Suppressor macrophage (primary cell): ENCODE measurements at places on chromosomes 16 and 17.

GRCh38 chr16:1150511-1150982 lies 2.4 kb upstream of the CACNA1H start:
- DNase-seq, result peak; percentile 24

GRCh38 chr16:591231-591630 lies 1.4 kb downstream of the RAB40C start:
- DNase-seq, result no peak

- no peak for DNase-seq
These were observed 88.0 kb downstream of the STXBP4 start for GRCh38 chr17:55056526-55056925.

- peak; percentile 82 for DNase-seq
These were observed 844 bp downstream of the TAOK2 start for GRCh38 chr16:29974291-29975133.

DNA sequence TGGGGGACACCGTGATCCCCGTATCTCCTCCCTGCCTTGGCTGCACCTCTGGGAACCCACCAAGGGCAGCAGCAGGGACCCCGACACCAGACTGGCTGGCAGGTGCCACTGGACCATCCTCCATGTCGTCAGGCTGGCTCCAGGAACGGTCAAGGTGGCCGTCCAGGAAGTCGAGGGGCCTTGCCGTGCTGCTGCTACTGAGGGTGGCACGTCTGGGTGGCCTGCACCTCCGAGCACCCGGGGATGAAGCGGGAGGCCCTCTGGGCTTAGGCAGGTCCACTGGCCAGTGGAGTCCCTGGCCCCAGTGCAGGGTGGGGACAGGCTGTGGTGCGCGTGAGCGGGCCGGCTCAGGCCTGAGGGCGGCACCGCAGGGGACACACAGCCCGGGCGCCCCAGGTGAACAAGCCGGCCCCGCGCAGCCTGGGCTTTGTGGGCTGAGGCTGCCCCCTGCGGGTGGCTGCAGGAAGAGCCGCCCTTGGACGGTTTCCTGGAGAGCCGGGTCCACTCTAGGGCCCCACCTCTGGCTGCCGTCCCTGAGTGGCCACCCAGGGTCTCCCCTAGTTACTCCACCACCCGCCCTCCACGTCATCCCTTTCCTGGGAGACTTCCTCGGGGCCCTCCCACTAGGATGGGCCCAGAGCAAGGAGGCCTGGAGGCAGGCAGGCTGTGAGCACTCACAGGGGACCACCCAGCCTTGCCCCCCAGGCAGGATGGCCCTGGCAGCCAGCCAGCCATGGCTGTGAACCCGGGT lies 42.8 kb upstream of the ZC3H18 start:
- DNase-seq, result peak; percentile 63

- DNase-seq, result peak; percentile 88
These were observed 138.2 kb upstream of the COX10 start for GRCh38 chr17:13931111-13931526.

DNA sequence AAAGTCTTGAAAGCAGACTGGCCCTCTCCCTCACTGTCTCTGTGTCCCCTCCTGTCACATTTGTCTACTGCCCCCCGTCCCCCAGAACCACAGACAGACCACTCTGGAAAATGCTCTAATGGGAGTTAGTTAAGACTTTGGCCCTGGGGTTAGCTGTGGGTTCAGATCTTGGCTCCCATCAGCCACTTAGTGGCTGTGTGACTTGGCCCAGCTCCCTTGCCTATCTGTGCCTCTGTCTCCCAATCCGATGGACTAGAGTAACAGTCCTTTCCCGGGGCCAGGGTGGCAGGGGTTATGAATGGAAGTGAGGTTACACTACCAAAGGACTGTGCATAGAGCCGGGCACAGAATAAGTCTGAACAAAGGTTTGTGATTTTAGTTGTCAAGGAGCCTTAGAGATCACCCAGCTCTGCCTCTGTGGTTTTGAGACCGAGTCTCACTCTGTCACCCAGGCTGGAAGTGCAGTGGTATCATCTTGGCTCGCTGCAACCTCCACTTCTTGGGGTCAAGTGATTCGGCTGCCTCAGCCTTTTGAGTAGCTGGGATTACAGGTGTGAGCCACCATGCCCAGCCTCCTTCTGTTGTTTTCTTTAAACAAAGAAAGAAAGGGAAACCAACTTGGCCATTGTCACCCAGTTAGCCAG lies 23.7 kb downstream of the PPL start:
- no peak for DNase-seq

- DNase-seq, result peak; percentile 49
These were observed 2.5 kb downstream of the MSRB1 start for GRCh38 chr16:1940273-1941161.

DNA sequence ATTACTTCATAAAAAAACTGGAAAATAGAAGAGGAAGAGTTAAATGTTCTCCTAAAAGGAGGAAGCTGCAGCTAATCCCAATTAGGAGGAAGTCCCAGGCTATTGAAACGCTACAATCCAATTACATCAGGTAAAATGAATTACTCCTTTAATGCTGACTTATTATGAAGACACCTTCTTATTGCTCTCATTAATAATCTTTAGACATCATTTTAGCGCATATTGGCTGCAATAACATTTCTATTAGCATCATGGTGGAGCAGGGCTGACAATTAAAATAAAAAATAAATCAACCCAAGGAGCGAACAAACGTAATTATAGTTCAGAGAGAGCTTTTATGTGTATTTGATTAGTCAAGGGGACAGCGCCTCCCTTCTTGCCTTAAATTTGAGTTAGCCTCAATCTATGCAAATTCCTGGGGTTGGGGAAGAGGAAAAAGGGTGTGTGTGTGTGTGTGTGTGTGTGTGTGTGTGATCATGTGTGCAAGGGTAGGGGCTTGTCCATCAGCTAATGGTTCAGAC lies 109.0 kb upstream of the IRX6 start:
- DNase-seq, result no peak

DNA sequence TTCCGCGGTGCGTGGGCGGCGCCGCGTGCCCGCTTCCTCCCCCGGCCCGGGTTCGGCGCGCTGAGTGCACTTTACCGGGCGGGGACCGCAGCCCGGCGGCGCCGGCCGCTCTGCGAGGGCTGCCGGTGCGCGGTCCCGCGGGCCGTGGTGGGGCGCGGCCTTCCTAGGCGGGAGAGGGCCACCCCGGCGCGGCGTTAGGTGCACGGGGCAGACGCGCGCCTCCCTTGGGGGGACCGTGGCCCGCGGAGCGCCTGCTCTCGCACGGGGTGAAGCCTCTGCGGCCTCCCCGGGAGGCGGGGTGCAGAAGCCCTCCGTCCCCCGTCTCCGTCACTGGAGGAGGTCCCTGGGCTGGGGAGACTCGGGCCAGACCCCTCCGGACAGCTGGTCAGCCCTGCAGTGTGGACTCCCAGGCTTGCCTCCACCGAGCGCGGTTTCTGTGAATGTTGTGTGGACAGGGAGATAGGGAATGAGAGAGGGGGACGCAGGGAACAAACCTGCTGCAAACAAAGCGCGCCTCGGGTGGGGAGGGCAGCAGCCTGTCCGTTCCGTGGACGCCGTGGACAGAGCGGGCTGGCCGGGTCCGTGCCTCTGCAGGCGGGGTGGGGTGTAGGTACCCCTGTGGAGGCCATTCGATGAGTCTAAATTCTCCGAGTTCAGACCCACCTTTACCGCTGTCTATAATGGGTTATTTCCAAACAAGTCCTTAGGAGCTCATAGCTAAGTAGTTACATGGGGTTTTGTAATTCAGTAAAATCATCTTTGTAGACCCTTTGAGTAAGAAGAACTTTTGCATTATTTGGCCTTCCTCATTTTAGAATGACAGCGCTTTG lies 721 bp downstream of the TBCD start:
- no peak for DNase-seq

- DNase-seq, result no peak
These were observed 20.5 kb downstream of the PEMT start for GRCh38 chr17:17570798-17571716.

GRCh38 chr17:31820691-31821435 lies 38.2 kb downstream of the COPRS start:
- DNase-seq, result no peak

DNA sequence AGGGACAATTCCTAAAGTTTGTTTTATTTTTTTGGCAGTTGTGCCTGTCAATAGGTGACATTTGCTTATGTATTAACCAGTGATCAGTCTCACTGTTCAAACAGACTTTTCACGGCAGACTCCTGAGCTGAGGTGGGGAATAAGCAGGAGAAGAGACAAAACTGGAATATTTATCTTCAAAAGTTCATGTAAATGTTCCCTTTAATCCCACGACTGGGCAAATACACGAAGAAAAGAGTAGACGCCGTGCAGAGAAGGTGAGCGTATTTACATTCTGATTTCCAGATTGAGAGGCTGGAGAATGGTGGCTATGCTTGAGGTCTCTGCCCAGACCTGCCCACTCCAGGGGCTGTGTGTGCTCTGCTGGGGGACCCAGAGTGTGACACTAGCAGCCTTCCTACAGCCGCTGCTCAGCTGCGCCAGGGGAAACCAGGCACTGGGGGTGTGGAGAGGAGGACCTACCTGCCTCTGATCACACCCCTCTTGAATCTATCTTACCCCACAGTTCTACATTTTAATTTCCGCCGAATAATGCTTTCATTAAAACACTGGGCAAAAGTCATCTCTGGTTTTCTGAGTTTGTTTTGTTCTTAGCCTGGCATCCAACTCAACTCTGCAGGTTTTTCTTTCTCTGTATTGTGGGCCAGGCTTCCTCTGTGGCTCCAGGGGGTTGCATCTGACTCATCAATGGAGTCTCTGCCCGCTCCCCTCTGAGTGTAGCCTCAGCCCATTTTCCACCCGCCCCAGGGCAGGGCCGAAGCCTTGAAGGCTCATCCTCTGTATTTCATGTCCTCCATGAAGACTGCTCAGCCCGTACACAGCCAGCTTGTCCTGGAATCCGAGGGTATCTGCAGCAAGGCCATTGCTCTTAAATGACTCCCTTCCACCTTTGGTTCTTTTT lies 237.1 kb downstream of the NTN1 start:
- DNase-seq, result no peak

DNA sequence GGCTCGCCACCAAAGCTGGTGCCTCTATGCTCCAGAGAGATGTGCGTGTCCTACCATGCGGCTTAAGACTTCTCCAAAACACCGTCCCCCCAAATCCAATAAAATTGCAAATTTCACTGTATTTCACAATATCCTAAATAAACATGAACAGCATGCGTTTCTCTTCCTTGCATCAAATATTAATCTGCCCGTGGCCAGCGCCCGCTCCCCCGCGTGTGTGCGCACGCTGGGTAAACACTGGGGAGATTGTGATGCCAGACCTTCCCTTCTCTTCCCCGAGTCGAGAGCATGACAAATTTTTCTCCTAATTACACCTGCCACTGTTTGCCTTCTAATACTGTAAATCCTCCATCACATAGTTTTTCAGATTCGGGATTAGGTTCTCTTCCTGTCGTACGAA lies 148.1 kb downstream of the MRM1 start:
- no peak for DNase-seq

- DNase-seq, result no peak
These were observed 274.7 kb downstream of the HS3ST4 start for GRCh38 chr16:25966172-25967097.

- peak; percentile 67 for DNase-seq
These were observed 2.5 kb downstream of the RANBP10 start for GRCh38 chr16:67803894-67804293.

GRCh38 chr16:31179219-31179746 lies 656 bp upstream of the FUS start:
- DNase-seq, result no peak

DNA sequence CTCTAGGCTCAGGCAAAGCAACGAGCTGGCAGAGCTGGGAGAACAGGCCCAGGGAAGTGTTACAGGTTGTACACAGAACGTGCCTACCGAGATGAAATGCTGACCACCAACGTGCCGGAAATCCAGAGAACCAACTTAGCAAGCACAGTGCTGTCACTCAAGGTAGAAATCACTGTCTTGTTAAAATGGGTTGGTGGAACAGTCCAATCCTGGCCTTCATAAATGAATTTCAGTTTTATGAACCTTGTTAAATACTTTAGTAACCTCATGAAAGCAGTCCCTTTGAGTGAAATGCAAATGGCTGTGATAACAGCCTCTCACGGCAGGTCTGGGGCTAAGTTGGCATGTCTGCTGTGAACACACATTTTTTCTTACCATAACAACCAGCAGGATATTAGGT lies 29.0 kb downstream of the ETV4 start:
- DNase-seq, result no peak

DNA sequence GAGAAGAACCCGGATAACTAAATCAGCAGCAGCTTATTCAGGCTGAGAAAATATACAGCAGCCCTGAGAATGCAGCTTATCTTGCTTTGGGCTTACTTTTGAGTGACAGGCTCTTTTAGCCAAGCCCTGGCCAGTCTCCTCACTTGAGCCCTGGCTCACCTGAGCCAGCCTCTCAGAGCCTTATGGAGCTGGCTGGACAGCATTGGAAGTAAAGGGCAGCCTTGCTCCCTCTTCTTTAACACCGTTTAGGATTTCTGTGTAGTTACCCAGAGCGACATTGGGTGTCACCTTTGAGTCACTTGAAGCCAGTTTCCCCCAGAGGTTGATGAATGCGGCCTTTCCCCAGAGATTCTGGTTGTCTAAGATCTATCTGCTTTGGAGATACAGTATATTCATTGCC lies 7.7 kb upstream of the NPIPB2 start:
- DNase-seq, result peak; percentile 75

DNA sequence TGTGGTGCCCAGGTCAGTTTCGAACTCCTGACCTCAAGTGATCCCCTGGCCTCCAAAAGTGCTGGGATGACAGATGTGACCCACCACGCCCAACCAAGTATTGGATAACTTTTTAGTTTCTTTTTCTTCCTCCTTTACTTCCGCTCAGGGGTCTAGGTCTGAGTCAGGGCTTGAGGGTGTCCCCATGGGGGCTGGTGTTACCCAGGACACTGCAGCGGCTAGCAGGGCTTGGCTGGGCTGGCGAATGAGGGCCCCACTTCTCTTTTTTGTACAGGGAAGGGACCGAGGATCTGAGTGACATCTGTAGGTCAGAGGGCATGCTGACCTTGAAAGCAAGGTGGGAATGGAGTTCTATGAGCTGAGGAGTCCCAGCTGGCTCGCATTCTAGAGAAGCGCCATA lies 24.9 kb downstream of the RAB11FIP3 start:
- peak; percentile 40 for DNase-seq

- DNase-seq, result no peak
These were observed 1.5 kb downstream of the TEX2 start for GRCh38 chr17:64261417-64262145.

GRCh38 chr16:67431775-67432505 lies 1.0 kb downstream of the HSD11B2 start:
- peak; percentile 34 for DNase-seq

- DNase-seq, result no peak
These were observed 32.9 kb downstream of the SRCIN1 start for GRCh38 chr17:38572669-38573365.

DNA sequence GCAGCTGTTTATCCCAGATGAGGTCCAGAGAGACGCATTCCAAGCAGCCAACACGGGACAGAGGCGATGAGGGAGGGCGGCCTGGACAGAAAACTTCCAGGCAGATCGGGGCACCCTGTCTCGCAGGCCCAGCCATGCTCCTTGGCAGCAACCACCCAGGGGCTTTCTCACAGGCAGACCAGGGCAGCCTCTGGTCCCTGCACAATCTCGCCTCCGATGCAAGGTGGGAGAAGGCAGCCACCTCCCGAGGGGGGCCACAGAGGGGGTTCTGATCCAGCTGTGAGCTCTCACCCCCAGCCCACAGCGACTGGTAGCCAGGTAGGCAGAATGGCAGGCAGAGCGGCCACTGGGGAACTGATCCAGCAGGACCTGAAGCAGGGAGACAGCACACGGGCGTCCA lies 48.7 kb downstream of the LMF1 start:
- DNase-seq, result no peak

GRCh38 chr16:49278567-49278827 lies 3.1 kb downstream of the CBLN1 start:
- no peak for DNase-seq
